ENCODE measurements at places on chromosomes 7 and 10.

DNA sequence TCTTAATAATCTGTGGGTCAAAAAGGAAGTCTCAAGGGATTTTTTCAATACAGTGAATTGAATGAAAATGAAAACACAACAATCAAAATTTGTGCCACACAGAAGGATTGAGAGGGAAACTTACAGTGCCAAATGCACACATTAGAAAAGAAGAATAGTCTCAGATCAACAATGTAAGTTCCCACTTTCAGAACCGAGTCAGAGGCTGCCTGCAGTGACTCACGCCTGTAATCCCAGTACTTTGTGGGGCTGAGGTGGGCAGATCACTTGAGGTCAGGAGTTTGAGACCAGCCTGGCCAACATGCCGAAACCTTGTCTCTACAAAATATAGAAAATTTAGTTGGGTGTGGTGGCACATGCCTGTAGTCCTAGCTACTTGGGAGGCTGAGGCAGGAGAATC, 12.5 kb upstream of the KEL start:
- DNase-seq = no peak

DNA sequence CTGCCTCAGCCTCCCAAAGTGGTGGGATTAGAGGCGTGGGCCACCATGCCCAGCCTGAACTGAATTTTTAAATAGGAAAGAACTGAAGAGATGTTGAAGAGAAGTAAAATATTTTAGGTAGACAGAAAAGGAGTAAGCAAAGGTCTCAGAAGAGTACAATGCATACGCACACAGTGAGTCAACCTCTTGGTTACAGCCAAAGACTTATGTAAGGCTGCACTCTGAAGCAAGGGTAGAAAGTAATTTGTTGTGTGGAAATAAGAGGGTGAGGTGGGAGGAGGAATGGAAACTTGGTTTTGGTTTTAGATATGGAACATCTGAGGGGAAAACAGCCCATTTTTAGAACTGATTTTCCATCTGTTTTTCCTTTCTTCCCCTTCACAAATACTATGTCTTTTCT, 17.6 kb downstream of the KRIT1 start:
- no peak for DNase-seq

DNA sequence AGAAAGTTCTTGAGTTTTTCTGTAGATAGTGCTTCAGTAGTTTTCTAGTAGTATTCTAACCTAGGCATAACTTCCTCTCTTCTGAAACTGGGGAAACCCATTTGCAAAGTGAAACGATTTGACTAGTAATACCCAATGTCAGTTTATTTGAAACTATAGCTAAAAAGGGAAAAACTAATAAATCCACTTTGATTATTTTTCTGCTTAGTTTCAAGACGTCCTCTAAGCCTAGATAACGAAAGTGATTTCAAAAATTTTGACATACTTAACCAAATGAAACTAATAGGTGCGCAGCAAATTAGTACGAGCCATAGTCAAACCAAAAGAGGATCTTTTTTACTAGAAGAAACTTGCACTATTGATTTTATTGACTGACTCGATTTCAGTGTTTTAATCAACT, 9.8 kb upstream of the SP8 start:
- no peak for DNase-seq

- no peak for DNase-seq
These were observed 77.9 kb upstream of the RHOBTB1 start for GRCh38 chr10:61021926-61022325.

DNA sequence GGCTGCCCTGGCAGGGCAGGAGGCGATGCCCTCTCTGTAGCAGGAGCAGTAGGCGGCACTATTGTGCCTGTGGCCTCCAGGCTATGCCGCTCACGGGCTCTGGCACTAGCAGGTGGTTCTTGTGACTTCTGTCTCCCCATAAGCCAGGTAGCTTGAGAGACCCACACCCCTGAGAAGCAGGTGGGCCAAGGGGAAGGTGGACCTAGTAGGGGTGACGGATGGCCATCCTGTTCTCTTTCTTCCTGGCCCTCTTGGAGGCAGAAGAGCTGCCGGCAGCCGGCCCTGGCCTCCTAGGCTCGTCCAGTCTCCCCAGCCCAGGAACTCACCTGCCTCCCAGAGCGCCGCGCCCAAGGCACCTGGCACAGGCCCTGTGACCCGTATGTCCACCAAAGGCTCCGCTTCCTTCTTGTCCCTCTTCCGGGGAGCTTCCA, 15.4 kb downstream of the MMRN2 start:
- no peak for DNase-seq

DNA sequence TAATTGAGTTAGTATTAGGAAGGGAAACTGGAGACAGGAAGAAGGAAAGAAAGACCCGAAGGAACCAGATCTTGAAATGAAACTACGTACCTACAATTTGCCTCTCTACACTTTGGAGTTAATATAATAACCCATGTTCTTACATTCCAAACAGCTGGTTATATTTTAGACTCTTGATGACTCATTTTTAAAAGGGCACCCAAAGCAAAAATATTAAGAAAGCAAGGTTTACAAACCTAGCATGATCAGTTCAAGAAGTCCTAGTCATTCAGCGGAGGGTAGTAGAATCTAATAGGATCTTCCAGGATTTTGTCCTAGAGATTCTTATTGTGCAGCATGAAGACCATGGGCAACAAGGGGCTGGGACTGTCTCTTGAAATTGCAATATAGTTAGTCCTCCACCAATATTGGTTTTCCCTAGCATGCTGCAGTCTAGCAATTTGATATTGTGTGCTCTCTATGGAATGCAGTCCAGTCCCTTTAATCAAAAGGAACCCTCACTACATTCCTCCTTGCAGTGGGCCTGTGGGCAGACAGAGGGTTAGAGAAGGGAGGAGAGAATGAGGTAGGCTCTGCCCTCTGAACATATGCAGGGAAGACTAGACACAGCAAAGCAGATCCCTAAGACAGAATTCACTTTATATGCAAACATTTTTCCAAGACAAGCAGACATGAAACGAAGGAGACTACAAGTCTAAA, 230.3 kb downstream of the INHBA start:
- no peak for DNase-seq

DNA sequence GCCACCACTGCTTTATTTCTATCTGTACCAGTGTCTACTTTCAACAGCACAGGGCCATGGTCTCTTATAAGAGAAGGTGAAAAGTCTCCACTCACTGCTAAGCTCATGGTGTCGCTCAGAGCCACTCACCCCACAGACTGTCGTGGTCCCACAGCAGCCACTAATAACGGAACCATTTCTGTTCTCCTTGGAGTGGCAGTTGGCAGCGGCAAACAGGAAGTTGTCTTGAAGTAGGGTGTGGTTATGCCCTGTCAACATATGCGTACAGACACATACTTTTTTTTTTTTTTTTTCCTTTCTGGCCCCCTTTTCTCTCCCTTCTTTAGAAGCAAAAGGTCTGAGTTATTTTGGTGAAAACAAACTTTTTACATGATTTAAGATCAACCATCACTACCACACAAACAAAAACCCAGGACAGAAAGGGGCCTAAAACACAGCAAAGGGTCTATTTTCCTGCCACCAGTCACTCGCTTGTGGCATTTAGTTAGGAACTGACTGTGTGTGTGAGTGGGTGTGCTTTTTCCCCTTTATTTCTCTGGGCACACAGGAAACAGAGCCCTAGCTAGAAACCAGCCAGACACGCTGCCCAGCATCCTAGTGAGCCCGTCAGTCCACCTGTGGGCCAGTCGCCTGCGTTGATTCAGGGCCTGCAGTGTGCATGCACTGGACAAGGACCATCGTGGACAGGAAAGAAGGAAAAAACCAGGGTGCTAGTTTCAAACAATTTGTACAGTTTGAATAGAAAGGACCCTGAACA, 96.7 kb upstream of the EFCAB10 start:
- no peak for DNase-seq

- DNase-seq = no peak
These were observed 871 bp downstream of the SPOCK2 start for GRCh38 chr10:72087392-72087968.

DNA sequence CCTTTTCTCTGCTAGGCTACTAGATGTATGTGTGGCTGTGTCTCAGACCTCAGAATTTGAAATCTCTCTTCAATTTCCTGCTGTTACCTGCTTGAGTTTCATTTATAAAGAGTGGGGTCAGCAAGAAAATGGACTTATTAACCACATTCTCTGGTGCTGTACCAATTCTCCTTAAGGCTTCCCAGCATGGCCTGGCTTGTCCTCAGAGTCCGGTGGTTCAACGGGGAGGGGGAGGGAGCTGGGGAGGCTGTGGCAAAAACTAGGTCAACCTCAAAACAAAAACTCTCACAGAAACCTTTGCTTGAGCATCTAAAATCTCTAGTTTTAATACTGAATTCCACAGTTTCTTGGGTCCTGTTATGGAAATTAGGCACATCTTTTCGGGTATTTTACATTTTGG, 389.1 kb upstream of the COBL start:
- no peak for DNase-seq
